ENCODE measurements at places on chromosomes 1 and 21. TPM values are rescaled to one million over a fixed set of nuclear protein-coding genes. Genes with fewer than 3 reads are reported as not detected.
A peak's percentile ranks its signal among the peaks of the same experiment; 100 is the strongest.

DNA sequence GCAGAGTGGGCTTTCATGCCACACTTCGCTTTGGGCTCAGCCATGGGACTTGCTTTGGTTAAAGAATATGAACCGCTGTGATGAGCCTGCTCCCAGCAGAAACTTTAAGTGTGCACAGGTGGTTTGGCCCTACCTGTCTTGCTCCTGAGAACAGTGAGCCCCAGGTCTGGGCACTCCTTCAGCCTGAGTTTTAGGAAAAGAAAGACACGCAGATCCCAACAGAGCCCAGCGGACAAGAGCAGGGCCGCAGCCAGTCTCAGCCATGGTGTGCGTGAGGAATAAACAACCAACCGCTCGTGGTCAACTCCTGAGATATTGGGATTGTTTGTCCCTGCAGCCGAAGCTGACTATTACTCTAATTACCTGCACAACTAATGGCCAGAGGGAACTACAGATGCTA is 217.1 kb upstream of the C1orf174 start:
- no peaks in the 10 kb centered on the region for H3K36me3 ChIP-seq
- no peak for DNase-seq
- no peaks in the 10 kb centered on the region for H3K4me1 ChIP-seq
- no peak overlapping the region for H3K27ac ChIP-seq
- H3K27me3 ChIP-seq, result no peaks in the 10 kb centered on the region
- H3K4me3 ChIP-seq, result no peak overlapping the region

DNA sequence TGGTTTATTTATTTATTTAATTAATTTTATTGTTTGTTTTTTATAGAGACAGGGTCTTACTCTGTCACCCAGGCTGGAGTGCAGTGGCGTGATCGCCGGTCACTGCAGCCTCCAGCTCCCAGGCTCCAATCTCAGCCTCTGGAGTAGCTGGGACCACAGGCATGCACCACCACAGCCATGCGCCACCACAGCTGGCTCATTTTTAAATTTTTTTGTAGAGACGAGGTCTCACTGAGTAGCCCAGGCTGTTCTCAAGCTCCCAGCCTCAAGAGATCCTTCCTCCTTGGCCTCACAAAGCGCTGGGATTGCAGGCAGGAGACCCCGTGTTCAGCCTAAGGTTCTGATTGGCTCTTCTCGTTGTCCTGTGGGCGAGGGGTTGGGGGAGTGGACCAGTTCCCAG is 22.1 kb downstream of the UMODL1 start:
- peaks cover 13% of the 10 kb centered on the region for H3K27me3 ChIP-seq
- peaks cover 5% of the 10 kb centered on the region for H3K4me1 ChIP-seq
- no peak for DNase-seq
- H3K36me3 ChIP-seq, result no peaks in the 10 kb centered on the region

Gene TNFRSF18
- 0.77 TPM for total RNA-seq

DNA sequence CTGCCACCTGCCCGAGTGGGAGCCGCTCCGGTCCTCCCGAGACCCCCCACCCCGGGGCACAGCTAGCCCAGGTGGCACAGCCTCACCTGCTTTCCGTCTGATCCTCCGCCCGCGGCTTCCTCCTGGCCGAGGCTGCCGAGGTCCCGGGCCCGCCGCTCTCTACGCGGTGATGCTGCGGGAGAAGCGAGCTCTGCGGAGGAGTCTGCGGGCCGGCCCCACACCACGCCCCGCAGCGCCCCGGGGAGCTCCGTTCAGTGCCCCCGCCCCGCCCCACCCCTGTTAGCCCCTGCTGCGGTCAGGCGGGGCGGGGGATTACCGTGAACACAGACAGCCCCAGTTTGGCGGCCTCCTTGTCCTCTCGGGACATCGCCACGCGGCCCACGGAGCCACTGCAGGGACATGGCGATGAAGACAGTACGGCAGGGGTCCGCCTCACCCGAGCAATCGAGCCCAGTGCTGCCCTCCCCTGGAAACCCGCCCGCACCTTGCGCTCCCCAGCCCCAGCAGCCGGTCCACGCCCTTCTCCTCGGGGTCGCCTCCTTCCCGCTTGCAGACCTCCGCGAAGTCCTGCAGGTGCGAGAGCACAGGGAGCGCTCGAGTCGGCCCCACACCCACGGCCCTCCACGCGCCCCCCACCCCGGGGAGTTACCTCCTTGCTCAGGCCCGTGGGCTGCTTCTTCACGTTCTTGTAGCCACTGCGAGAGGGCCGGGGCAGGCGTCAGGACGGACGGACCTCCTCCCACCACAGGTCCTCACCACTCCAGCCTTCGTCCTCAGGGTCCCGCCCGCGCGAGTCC is 933 bp downstream of the C1orf35 start:
- H3K27ac ChIP-seq, result no peak overlapping the region
- H3K27me3 ChIP-seq, result no peaks in the 10 kb centered on the region
- no peaks in the 10 kb centered on the region for H3K4me1 ChIP-seq
- H3K4me3 ChIP-seq, result peak overlapping the region; percentile 64
- H3K36me3 ChIP-seq, result peaks cover 40% of the 10 kb centered on the region

Gene ASPM
- 1.8 TPM for total RNA-seq

- H3K4me3 ChIP-seq, result no peak overlapping the region
- H3K27me3 ChIP-seq, result no peaks in the 10 kb centered on the region
- peak; percentile 93 for DNase-seq
- H3K4me1 ChIP-seq, result peaks cover 18% of the 10 kb centered on the region
- H3K36me3 ChIP-seq, result no peaks in the 10 kb centered on the region
- peak overlapping the region; percentile 89 for H3K27ac ChIP-seq
These were observed 78.7 kb downstream of the PBX1 start for GRCh38 chr1:164637461-164638375.

DNA sequence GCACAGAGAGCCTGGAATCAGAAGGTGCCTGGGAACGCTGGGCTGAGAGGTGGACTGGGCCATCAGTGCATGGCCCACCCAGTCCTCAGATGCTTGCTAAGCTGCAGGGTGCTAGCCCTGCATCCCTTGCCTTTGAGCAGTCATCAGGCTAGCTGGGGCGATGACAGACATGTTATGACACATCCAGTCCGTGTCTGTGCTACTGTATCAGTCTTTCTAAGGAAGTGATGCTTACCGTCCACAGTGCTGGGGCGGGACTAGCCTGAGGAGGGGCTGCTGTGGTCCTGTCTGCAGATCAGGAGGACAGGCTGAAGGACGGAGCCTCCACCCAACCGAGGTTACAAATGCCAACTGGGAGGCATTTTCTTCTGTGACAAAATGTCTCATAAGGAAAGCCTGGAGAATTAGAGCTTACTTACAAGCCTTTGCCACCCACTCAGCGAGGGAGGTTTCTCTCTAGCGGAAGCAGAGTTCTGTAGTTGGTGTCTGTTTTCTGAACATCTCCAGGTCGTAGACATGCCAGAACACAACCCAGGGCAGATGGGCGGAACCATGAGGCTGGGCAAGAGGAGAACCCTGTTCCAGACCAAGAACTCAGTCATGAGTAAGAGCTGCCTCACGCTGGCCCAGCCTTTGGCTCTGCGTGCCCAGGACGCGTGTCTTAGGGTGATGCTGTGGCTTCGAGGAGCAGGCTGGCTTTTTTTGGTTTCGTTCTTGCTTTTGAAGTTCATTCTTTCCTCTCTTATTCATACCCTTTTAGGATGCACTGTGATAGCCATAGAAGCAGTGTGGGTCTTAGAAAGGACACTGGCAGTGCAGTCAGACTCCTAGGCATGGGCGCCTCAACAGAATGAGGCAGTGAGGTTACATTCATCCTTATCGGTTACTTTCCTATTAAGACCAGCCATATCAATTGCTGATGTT is 14.3 kb downstream of the SLFNL1 start:
- H3K4me3 ChIP-seq, result no peak overlapping the region
- no peaks in the 10 kb centered on the region for H3K27me3 ChIP-seq
- H3K27ac ChIP-seq, result no peak overlapping the region
- H3K36me3 ChIP-seq, result peaks cover 39% of the 10 kb centered on the region
- DNase-seq, result no peak

GRCh38 chr1:3389093-3389833 is 65.2 kb upstream of the ARHGEF16 start:
- H3K4me3 ChIP-seq, result no peak overlapping the region
- H3K27ac ChIP-seq, result no peak overlapping the region
- DNase-seq, result no peak
- peaks cover 16% of the 10 kb centered on the region for H3K27me3 ChIP-seq

- peaks cover 3% of the 10 kb centered on the region for H3K4me1 ChIP-seq
- H3K27me3 ChIP-seq, result no peaks in the 10 kb centered on the region
- no peaks in the 10 kb centered on the region for H3K36me3 ChIP-seq
- no peak for DNase-seq
These were observed 162.6 kb downstream of the TSEN15 start for GRCh38 chr1:184214128-184214527.
